IMR-90 (cell line): ENCODE measurements at places on chromosomes 4 and X. TPM values are rescaled to one million over a fixed set of nuclear protein-coding genes. Genes with fewer than 3 reads are reported as not detected.

Gene DNAAF6
- polyA plus RNA-seq, result not detected in 2 replicates

Gene EPHA5
- polyA plus RNA-seq, result 0.06 and 0.07 TPM in 2 replicates

- peak; percentile 91 for DNase-seq
These were observed 354.1 kb downstream of the CHIC1 start for GRCh38 chrX:73916931-73917667.

DNA sequence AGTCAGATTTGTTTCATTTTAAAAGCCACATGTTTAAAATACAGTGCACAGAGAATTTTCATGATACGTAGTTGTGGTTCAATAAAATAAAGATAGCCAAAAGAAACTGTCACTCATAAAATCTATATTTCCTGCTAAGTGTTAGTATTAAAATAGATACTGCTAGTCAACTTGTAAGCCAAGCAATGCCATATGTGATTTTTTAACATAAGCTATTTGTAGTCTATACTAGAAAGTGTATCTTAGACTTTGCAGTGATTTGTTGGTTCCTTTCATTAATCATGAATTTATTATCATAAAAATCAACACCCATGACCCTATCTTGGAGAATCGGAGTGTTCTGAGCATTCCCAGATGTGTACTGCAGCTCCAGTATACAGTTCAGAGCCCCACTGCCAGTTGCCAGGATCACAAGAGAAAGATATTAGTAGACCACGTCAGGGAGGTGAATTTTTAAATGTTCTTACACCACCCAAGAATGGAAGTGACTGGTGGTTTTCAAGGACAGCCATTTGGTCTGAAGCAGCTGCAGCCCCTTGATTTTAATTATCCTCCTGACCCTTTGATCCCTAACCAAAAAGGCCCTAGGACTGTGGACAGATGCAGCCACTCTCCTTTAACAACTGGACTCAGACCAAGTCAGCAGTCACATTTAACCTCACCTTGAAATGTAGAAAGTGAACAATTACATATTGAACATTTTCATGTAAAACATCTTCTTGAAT lies 163.1 kb downstream of the PALLD start:
- no peak for DNase-seq

GRCh38 chr4:84622959-84623358 lies 40.0 kb downstream of the CDS1 start:
- no peak for DNase-seq

DNA sequence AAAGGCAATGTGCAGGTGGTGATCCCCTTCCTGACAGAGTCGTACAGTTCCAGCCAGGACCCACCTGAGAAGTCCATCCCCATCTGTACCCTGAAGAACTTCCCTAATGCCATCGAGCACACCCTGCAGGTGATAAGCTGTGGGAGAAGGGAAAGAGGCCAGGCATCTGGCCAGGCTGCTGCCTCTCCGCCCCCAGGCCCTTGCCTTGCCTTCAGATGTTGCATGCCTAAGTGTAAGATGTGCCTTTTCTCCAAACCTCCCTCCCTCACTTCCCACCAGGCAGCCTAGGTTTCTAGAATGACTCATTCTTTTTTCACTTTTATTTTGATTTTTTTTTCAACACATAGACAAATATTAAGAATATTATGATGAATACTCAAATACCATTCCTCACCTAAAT lies 12.2 kb upstream of the CDK16 start:
- DNase-seq, result peak; percentile 47

DNA sequence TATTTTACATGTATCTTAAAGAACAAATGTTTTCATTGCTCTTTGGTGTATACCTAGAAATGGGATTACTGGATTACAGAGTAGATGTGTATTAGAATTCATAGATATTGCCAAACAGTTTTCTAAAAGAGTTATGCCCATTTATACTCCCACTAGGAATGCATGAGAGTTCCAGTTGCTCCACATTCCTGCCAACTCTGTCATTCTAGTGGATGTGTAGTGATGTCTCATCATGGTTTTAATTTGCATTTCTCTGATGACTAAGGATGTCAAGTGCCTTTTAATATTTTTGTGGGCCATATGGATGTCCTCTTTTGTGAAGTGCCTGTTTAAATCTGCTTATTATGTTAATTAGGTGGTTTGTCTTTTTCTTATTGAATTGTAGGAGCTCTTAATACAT lies 65.6 kb upstream of the BMP2K start:
- peak; percentile 66 for DNase-seq
